Effector memory CD8-positive, alpha-beta T cell (primary cell): ENCODE measurements at places on chromosomes 4 and X.

- peak; percentile 2 for DNase-seq
Measured at GRCh38 chrX:20263474-20263873, 3.2 kb downstream of the RPS6KA3 start.

GRCh38 chr4:6991249-6991648, 51.9 kb upstream of the TADA2B start:
- no peak for DNase-seq

GRCh38 chrX:36414056-36414455, 494.5 kb downstream of the CFAP47 start:
- DNase-seq = no peak

- no peak for DNase-seq
Measured at GRCh38 chr4:106273831-106274230, 42.2 kb downstream of the TBCK start.

DNA sequence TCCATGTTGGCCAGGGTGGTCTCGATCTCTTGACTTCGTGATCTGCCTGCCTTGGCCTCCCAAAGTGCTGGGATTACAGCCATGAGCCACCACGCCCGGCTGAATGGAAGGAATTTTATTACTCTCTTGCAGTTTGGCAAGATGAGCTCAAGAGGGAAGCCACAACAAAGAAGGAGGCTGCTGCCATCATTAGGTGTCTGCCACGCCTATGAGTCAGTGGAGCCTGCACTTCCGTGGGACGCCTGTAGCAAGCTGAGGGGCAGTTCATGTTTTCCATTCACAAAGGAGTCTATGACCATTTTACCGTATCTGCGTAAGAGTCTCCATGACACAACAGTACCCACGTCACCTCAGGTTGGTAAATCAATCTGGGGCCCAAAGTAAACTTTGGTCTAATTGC, 51.2 kb upstream of the CHRNA9 start:
- peak; percentile 68 for DNase-seq

GRCh38 chrX:48533165-48533564, 6.3 kb upstream of the TBC1D25 start:
- no peak for DNase-seq

GRCh38 chrX:39253551-39253950, 452.3 kb downstream of the MID1IP1 start:
- DNase-seq = no peak

DNA sequence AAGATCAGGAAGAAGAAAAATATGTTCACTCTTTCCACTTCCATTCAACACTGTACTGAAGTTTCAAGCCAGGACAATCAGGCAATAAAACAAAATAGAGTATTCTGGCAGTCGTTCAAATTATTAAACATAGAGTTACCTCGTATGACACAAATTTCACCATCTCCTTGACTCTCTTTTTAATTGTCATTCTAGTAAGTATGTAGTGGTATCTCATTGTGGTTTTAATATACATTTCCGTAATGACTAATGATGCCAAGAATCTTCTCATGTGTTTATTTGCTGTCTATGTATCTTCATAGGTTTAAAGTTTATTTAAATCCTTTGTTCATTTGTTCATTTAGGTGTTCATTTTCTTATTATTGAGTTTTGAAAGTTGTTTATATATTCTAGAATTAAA, 352.2 kb downstream of the IDS start:
- DNase-seq = no peak

DNA sequence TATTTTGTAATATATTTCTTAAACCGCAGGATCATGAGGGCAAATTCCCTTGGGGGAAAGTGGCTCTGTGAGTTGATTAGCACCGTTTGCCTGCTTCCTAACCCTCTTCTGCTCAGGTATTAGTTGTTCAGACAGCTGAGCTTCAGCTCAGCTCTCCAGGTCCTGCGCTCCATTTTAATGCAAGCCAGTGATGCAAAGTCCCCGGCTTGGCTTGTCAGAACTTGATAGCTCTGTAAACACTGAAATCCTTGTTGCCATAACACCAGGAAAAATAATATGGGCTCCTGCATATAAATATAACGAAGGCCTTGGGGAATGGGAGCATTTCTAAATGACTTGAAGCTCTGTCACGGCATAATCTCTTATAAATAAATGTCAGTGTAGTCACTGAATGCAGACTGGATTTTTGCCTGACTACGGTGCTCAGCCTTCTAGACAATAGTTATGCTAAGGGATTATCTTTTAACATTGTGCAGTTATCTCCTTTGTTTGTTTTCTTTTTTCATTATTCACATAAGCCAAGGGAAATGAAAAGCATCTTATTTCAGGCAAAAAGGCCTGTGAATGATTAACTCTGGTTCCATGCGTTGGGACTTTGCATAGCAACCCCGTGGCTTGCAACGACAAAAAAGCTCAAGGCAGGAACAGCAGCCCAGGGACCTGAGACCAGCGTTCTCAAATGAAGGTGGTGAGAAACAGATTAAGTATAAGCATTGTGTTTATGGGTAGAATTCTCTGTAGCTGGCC, 253.2 kb downstream of the SPRY1 start:
- no peak for DNase-seq

DNA sequence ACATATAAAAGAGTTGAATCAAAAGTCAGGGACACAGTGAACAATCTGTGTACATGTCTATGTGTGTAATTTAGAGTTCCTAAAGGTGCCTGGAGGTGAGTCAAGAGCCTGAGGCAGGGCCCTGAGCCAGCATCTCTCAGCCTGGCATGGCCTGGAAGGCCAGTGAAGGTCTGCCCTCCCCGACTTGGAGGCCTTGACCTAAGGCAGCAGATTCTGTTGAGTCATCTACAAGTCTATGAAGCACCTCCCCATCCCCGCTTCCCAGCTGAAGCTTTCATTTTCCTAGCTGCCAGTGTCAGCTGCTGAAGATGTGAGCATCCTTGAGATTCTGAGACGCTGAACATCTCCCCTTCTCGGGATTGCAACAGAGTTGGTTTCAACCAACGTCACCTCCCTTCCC, 583.9 kb downstream of the BCOR start:
- DNase-seq = no peak

- DNase-seq = peak; percentile 21
Measured at GRCh38 chr4:152957437-152958171, 21.5 kb downstream of the FHDC1 start.

DNA sequence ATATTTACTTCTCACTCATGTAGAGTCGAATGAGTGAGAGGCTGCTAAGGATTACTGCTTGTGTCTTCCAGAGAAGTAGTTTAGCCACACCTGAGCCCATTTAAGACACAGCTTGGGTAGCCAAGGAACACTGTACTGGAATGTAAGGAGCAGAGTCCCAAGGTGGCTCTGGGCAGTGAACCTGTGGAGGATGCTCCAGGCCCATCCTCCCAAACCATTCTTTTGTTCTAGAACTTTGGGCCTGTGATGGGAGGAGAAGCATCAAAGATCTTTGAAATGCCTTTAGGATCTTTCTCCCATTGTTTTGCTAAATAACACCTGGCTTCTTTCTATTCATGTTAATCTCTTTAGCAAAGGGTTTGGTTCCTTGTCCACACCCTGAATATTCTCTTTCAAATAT, 162.2 kb downstream of the KLHL4 start:
- no peak for DNase-seq

GRCh38 chr4:182286035-182286434, 42.8 kb downstream of the TENM3 start:
- no peak for DNase-seq

DNA sequence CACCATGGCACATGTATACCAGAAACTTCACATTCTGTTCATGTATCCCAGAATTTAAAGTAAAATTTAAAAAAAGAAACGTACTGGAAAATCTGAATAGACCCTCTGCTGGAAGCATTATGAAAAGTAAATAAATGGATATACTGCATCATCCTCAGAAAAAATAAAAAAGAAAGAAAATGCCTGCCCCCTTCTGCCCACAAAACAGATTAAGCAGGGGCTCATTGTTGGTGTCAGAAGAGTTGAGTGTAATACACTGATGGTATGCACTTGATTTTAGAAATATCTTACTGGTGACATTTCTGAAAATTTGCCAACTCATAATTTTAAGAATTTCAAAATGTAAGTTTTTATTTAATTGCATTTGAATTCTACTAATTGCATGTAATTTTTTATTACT, 77.8 kb downstream of the LRP2BP start:
- no peak for DNase-seq

GRCh38 chrX:5425119-5425518, 803.5 kb downstream of the NLGN4X start:
- no peak for DNase-seq

DNA sequence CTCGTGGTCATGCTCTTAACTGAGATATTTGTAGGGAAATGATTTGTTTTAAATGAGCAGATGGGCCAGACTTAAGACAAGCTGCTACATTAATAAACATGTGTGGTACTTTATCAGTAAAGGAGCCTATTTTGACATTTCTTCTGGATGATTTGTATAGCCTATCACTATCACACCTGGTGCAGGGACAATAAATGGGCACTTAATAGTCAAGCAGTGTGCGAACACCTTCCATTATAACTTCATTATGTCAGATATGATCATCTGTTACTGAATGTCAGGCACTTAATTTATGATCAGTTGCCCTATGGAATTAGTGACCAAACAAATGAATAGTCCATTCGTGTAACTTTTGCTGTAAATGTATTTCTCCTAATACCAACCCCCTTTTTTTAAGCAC, 628.8 kb downstream of the ADGRL3 start:
- no peak for DNase-seq

DNA sequence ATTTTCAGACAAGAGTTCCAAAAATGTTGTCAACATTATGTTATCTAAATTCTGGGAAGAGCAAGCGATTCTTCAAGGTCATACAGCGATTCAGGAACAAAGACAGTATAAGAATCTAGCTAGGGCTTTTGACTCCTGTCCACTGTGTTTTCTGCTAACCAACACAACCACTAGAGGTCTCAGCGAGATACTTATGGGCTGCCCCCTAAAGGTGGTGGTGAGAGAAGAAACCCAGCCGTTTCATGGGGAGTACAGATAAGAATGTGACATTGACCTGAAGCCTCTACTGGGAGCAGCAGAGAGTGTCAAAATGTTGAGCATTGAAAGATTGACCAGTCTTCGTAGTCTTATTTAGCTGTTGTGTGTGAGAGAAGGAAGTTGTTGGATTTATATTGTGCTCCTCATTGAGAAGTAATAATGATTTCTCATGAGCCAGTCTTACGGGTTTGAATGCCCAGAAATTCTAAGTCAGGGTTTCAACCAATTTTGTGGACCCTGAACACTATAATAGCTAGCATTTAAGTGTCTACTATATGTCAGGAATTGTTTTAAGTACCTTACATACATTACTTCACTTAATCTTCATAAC, 168.3 kb downstream of the SPRY1 start:
- DNase-seq = peak; percentile 40

DNA sequence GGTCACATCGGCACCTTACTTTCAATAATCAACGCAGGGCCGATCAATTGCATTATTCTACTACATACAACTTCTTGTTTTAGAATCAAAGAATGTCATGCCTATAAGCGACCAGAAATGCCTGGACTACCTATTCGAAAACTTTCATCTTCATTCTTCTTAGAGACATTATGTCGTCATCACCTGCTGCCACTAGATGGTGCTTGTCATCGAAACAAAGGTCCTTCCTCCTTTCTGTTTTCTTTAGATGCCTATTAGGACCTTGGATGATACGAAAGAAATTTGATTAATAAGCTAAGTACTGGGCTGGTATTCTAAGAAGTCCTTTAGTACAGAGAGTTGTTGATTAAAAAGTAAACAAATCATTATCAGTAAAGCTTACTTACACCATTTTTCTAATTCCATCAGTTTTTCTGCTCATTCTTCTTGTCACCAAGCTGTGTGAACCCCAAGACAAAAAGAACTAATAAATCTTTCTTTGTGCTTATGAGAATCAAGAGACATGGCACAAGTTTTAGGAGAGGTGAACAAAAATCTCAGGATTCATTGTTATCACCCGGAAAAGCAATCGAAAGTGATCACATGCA, 154.5 kb upstream of the SLC4A4 start:
- peak; percentile 45 for DNase-seq

DNA sequence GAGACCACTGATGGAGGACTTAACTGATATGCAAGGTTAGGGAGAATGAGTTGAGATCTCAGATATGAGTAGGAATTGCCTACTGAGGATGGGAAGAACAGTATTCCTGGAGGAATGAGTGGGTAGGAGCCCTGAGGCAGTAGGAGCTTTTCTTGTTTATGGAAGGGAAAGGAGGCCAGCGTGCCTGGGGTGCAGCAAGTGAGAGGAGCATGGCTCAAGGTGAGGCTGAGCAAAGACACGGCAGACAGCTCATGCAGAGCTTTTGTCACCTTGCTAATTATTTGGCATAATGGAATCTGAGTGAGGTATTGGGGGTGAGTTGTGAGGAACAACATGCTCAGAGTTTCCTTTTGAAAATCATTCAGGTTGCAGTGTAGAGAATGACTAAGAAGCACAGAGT, 65.3 kb upstream of the IBSP start:
- no peak for DNase-seq

DNA sequence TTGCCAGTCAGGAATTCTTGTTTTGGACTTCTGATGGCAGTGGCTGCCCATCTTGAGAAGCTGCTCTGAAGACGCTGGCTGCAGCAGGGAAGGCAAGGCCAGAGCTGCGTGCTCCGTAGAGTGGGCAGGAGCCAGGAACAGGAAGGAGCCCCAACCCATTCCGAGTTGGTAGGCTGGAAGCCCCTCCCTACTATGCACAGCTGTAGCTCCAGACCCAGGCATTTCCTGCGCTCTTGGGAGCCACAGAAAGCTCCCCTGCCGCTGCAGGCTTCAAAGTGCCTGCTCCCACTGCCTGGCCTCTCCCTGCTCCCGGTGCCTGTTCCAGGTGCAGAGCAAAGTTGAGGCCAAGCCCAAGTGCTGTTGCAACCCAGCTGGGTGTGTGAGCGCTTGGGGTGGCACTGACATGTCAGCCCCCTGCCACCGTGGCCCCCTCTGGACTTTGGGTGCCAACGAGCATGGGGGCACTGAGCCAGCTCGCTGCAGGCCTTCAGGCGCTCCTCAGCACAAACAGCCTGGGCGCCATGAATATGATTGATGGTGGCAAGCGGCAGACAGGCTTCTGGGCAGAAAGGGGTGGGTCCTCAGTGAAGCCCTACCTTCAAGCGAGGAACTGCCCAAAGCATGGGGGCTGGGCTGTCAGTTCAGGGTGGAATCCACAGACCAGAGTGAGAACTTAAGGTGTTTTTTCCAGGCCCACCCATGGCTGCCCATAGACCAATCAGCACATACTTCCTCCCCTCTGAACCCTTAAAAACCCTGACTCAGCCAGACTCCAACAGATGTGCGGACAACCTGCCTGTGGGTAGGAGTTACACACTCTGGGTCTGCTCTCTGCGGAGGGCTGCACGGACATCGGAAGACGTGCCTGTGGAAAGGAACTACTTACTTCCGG, 677.2 kb upstream of the INTU start:
- DNase-seq = no peak
